ENCODE measurements at places on chromosomes 7 and 10. TPM values are rescaled to one million over a fixed set of nuclear protein-coding genes. Genes with fewer than 3 reads are reported as not detected.

- no peak for DNase-seq
These were observed 142.6 kb upstream of the CAV2 start for GRCh38 chr7:116356979-116357378.

GRCh38 chr7:28556025-28556424 is 143.7 kb downstream of the CREB5 start:
- DNase-seq = no peak

GRCh38 chr10:31878486-31878885 is 50.1 kb downstream of the ARHGAP12 start:
- no peak for DNase-seq

DNA sequence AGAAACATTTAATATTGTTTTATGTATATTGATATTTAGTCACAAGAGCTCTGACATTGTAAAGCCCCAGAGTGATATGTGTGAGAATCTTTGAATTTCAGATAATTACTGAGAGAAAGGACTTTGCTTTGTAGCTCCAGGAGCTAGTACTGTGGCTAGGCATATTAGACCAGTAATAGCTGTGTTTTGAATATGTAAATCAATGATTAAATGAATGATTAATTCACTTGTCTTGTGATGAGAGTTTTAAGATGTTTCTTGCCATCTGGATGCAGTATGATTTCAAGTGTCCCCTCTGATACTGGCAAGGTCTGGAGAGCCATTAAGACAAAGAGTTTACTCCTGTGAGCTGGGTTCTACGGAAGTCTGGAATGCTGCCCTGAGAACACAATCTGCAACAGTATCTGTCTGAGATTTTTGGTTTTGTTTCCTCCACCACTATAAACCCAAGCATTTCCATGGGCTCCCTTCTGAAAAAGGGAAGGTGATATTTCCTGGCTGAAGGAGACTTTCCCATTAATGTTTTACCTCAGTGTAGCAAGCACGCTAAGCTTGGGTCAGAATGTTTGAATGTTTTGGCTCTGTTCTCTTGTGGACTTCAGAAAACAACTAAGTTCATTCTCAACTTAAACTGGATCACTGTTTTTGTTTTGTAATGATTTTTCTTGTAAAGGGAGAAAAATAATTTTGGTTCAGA is 61.3 kb upstream of the BICC1 start:
- no peak for DNase-seq

The GPR85 gene
- 0.09 TPM for total RNA-seq

The TWIST1 gene
- 0.37 TPM for total RNA-seq
